Type B pancreatic cell (in vitro differentiated cells): ENCODE measurements at places on chromosomes 11 and 22.
A peak's percentile ranks its signal among the peaks of the same experiment; 100 is the strongest.

DNA sequence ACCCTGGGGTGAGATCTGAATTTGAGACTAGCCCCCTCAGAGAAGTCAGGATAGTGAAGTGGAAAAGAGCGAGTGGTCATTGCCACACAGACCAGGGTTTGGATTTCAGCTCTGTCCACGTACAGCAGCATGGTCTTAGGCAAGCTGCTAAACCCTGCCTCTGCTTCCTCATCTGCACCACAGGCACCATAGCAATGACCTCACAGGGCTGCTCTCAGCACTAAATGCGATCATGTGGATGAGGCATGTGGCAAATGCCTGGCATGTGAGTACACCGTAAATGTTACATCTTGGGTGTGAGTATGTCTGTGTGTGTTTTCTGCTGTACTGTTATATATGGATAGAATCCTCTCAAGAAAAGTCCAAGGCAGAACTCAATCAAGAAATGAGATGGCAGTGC, 15.8 kb downstream of the NAV2 start:
- H3K27ac ChIP-seq = peak overlapping the region; percentile 51

GRCh38 chr11:80727315-80727714, 1286.5 kb upstream of the TENM4 start:
- no peak overlapping the region for H3K27ac ChIP-seq
- no peaks in the 10 kb centered on the region for H3K27me3 ChIP-seq
- no peak for DNase-seq
- H3K36me3 ChIP-seq = no peaks in the 10 kb centered on the region
- H3K4me3 ChIP-seq = no peak overlapping the region

GRCh38 chr11:57072640-57073039, 83.9 kb downstream of the OR5AK2 start:
- H3K36me3 ChIP-seq = no peaks in the 10 kb centered on the region
- H3K27me3 ChIP-seq = no peaks in the 10 kb centered on the region
- peaks cover 4% of the 10 kb centered on the region for H3K4me1 ChIP-seq
- H3K27ac ChIP-seq = no peak overlapping the region

- DNase-seq = no peak
- H3K27me3 ChIP-seq = no peaks in the 10 kb centered on the region
- H3K36me3 ChIP-seq = peaks cover 8% of the 10 kb centered on the region
- no peak overlapping the region for H3K4me3 ChIP-seq
- no peak overlapping the region for H3K27ac ChIP-seq
- peaks cover 22% of the 10 kb centered on the region for H3K4me1 ChIP-seq
Measured at GRCh38 chr11:76880314-76880713, 19.6 kb downstream of the ACER3 start.
